Activated naive CD4-positive, alpha-beta T cell treated with anti-CD3 and anti-CD28 coated beads for 36 hours (primary cell): ENCODE measurements at places on chromosomes 2 and 18. TPM values are rescaled to one million over a fixed set of nuclear protein-coding genes. Genes with fewer than 3 reads are reported as not detected.
A peak's percentile ranks its signal among the peaks of the same experiment; 100 is the strongest.

- DNase-seq, result no peak
These were observed 1579.7 kb upstream of the SLC39A10 start for GRCh38 chr2:194077366-194077765.

- DNase-seq, result no peak
These were observed 72.2 kb upstream of the BARD1 start for GRCh38 chr2:214881647-214882202.

GRCh38 chr2:157413326-157414035 lies 30.4 kb downstream of the CYTIP start:
- DNase-seq, result peak; percentile 78

DNA sequence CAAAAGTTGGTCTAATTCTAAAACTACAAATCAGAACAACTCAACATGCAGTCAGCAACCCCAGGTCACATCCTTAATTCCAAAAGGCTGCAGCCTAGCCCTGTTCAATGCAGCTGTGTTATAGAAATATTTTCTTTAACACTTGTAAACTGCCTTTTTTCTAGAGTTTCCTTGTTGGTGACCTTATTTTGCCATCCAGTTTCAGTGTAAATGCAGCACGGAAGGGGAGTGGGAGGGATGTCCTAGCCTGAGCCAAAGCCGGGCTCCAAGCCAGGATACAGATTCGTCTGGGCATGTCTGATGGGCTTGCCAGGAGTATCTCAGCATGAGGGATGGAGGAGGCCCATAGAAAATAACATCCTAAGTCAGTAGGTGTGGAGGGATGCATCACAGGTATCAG lies 17.7 kb upstream of the SP3 start:
- DNase-seq, result no peak

GRCh38 chr2:157477919-157478318 lies 34.0 kb upstream of the CYTIP start:
- DNase-seq, result no peak

DNA sequence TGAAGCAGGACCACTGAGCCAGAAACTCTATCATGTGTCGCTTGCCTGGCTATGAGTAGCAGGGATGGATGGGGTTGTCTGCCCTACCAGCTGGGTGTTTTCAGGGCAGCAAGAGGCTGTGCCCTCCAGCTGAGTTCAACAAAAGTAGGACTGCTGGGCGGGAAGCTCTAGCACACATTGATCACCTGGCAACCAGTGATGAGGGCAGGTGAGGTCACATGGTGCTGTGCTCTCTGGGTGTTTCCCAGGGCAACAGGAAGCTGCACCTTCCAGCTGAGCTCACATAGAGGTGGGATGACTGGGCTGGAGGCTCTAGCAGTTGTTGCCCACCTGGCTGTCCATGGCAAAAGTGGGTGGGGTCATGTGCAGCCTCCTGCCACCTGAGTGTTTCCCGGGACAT lies 487.3 kb upstream of the VWC2L start:
- no peak for DNase-seq

DNA sequence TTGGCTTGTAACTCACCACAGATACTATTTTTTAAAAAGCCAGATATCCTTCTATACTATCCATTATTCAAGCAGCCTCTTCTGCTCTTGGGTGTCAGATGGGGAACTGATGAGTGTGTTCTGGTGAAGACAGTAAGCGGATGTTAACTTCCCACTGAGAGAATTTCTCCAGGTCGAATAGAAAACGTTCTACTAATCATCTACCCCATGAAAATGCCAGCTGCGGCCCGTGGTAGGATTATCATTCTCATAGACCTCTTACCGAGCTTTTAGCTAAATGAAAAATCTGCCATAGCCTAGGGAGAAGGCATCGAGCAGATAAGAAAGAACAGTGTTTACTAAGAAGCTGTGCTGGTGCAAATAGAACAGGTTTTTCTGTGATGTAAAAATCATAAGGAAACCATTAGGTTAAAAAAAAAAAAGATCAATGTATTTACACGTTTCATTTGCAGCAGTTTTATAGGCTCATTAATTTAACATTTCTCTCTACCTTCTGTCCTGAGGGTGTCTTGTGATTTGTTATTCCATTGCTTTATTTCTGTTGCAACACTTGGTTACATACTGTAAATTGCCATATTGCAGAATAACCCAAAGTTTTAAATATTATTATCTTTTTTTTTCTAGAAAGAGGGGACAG lies 1521.5 kb upstream of the ZEB2 start:
- DNase-seq, result no peak

- DNase-seq, result no peak
These were observed 132.6 kb downstream of the VWC2L start for GRCh38 chr2:214543386-214543955.

DNA sequence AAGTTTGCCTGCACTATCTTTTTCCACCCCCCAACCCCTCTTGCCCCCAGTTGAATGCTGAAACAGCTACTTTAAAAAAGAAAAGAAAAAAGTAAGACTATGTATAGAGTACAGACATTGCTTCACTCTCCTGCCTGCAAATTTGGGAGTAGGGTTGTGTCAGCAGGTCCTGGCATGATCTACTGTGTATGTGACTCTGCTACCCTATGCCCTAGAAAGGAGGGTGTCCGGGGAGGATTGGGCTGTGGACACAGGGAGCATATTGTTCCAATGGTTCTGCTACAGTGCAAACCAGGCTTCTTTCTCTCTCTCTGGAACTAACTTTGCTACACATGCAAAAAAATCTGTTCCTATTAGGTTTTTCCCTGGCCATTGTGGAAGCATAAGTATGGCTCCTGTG lies 9.9 kb upstream of the ZEB2 start:
- no peak for DNase-seq

DNA sequence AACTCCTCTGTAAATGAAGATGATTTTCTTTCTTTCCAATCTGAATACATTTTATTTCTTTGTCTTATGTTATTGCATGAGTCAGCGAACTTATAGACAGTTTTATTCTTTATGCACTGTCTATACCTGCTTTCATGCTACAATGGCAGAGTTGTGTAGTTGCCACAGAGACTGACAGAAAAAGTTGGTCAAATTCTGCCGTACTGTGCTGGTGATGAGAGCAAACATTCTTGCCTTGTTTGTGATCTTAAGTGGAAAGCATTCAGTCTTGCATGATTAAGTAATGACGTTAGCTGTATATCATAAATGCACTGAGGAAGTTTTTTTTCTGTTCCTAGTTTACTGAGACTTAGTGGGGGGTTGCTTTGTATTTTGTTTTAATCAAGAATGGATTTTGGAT lies 32.9 kb downstream of the ZC3H15 start:
- no peak for DNase-seq

SLC35F5 gene
- 13.7 TPM for total RNA-seq

RBM44 gene
- 0.84 TPM for total RNA-seq

CFAP210 gene
- total RNA-seq, result not detected

KIF1A gene
- 8.4 TPM for total RNA-seq

CREB1 gene
- total RNA-seq, result 97.7 TPM

MAP3K19 gene
- total RNA-seq, result not detected

CRYBA2 gene
- not detected for total RNA-seq

ZEB2 gene
- total RNA-seq, result 4.3 TPM
